ENCODE measurements at places on chromosomes 7 and 10.

DNA sequence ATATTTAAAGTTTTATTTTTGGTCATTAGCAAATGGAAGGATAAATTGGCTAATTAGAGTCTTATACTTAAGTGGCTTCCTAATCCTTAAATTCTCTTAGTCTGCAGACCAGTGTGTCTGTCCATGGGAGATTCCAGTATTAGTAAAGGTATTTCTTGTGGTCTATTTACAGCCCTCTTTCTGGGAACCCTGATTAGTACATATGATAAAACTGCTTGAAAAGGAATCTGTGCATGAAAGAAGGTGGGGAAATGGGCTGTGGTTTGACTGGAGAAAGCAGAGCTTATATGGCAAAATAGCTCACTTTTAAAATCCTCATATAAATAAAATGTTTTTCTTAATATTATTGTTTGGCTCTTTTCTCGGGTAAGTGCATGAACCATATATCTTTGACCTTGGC lies 124.5 kb upstream of the RHOBTB1 start:
- DNase-seq, result no peak

GRCh38 chr7:1236132-1236661 lies 3.5 kb downstream of the UNCX start:
- DNase-seq, result no peak

GRCh38 chr7:43905956-43906330 lies 453 bp downstream of the URGCP start:
- DNase-seq, result peak; percentile 72

GRCh38 chr10:126384269-126384873 lies 3.9 kb downstream of the ADAM12 start:
- no peak for DNase-seq

GRCh38 chr7:787332-788240 lies 44.7 kb upstream of the SUN1 start:
- no peak for DNase-seq

GRCh38 chr10:45383682-45384330 lies 9.8 kb downstream of the ALOX5 start:
- no peak for DNase-seq

DNA sequence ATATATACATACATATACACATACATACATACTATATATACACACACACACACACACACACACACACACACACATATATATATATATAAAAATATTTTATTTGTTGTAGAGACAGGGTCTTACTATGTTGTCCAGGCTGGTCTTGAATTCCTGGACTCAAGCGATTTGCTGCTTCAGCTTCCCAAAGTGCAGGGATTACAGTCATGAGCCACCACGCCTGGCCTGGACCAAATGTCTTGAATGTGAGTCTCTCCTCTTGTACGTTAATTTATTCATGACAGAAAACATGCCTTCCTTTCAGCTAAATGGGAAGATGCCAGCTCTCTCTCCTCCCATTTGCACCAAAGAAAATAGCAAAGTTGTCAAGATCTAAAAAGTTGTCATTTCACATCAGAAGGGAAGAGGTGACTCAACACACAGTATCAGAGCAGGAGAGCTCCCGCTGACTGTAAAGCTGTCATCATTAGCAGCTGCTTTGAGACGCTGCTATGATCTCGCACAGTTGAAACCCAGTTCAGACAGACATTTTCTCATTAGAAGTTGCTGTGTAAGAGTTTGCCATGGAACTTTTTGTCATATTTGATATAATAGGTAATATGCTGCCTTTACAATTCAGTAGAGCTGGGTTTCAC lies 224.3 kb downstream of the SFMBT2 start:
- no peak for DNase-seq

- DNase-seq, result no peak
Measured at GRCh38 chr7:33792041-33792440, 113.3 kb upstream of the BMPER start.

- DNase-seq, result no peak
Measured at GRCh38 chr7:909358-910329, 33.3 kb downstream of the GET4 start.

DNA sequence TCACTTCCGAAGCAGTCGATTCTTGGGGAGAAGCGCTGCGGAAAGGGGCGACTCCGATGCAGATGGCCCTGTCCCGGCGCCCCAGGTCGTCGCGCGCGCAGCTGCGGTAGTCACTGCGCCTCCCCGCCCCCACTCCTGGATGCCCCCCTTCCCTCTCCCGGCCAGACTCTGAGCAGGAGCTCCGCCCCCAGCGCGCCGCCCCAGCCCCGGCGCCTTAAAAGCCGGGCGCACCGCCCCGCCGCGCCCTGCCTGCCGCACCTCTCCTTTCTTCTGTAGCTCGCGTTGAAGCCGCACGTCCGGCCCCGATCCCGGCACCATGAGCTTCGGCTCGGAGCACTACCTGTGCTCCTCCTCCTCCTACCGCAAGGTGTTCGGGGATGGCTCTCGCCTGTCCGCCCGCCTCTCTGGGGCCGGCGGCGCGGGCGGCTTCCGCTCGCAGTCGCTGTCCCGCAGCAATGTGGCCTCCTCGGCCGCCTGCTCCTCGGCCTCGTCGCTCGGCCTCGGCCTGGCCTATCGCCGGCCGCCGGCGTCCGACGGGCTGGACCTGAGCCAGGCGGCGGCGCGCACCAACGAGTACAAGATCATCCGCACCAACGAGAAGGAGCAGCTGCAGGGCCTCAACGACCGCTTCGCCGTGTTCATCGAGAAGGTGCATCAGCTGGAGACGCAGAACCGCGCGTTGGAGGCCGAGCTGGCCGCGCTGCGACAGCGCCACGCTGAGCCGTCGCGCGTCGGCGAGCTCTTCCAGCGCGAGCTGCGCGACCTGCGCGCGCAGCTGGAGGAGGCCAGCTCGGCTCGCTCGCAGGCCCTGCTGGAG lies at the start of gene INA:
Gene INA (plus strand): TSS at position 243 of the 817 bp plus-strand sequence. CDS start 74 bp downstream, at position 317.
- DNase-seq, result no peak

GRCh38 chr7:118372530-118372929 lies 148.0 kb downstream of the ANKRD7 start:
- DNase-seq, result no peak

DNA sequence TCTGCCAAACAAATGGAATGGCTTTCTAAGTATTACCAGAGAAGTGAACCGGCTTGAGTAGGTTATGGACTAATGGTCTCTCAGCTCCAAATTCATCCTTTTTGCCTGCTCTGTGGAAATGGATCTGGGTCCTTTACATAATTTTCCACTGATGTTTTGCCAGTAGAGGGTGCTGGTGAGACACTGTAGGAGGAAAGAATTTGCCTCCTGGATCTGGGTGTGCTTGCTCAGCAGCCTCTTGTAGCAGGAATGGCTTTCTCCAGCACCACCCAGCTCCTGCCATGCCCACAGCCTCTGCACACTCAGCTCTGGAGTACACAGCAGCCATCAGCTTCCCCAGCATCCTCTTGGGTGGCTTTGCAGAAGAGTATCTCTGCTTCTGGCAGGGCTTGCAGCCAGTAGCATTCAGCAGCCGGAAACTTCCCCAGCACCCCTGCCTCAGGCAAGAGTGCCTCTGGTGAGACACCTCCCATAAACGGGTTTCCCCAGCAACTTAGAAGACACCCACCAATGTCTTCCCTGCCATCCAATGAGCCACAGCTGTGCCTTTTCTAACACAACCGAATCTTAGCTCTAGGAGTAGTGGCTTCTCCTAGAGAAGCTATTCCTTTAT lies 235.0 kb upstream of the PLPP4 start:
- DNase-seq, result peak; percentile 75

DNA sequence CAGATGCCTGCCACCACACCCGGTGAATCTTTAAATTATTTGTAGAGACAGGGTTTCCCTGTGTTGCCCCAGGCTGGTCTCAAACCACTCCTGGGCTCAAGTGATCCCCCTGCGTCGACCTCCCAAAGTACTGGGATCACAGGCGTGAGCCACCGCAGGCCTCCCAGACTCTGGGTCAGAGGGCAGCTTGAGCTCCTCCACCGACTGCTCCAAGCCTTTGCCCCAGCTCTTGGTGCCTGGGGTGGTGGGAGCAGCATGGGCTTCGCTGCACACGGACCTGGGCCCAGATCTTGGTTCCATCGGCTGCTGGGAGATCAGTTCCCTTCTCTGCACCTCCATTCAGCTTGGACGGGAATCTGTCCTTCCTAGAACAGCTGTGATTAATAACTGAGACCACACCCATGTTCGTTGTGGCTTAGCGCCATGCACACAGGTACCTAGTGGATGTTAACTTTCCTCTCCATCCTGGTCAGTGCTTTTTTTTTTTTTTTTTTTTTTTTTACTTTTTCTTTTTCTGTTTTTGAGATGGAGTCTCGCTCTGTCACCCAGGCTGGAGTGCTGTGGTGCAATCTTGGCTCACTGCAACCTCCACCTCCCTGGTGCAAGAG lies 125.3 kb downstream of the CUX1 start:
- no peak for DNase-seq

DNA sequence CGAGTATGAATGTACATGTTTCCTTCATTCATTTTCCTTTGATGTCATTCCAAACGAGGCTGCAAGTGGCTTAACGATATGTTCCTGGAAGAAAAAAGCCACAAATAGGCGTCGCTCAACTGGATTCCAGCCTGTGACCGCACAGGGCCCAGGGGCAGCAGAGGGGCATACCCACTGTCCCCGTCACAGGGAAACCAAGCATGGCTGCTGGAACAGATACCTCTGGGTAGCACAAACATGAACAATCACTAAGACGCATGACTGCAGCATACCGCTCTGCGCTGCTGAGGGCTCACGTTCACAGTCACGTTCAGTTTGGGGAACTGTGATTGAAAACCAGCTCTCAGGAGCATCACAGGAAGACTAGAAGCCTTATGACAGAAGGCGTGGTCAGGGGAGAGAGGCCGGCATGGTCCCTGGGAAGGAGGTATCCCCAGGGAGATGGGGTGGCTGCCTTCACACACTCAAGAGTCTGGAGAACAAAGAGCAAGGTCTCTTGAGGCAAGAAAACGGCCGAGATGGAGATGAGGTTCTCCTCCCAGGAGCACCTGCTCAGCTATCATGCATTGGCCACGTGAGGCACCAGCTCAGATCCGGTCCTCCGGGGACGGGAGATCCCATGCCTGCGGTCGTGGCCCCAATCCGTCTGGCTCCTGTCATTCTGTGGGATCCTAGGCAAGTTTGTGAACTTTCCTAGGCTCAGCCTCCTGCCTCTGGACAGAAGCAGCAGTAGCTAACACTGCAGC lies 213.6 kb downstream of the DIP2C start:
- no peak for DNase-seq

GRCh38 chr7:22989643-22990587 lies 24.0 kb downstream of the HYCC1 start:
- no peak for DNase-seq

DNA sequence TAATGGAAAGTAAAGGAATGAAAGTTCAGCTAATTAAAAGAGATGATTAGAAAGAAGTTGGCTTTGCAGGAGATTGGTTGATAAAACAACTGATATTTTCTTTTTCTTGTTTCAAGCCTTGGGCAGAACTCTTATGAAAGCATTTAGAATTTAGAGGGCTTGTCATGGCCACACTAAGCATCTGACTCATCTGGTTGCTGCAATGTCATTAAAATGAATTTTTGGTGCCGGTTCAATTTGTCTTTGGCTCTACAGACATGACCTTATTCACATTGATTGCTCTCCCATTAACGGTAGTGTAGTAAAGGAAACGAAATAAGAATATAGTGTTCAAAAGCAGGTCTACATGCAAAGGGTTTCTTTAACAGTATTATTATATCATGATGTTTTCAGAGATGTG lies 1012.4 kb upstream of the C7orf33 start:
- no peak for DNase-seq

- DNase-seq, result no peak
Measured at GRCh38 chr10:114256008-114256765, 17.1 kb downstream of the VWA2 start.

DNA sequence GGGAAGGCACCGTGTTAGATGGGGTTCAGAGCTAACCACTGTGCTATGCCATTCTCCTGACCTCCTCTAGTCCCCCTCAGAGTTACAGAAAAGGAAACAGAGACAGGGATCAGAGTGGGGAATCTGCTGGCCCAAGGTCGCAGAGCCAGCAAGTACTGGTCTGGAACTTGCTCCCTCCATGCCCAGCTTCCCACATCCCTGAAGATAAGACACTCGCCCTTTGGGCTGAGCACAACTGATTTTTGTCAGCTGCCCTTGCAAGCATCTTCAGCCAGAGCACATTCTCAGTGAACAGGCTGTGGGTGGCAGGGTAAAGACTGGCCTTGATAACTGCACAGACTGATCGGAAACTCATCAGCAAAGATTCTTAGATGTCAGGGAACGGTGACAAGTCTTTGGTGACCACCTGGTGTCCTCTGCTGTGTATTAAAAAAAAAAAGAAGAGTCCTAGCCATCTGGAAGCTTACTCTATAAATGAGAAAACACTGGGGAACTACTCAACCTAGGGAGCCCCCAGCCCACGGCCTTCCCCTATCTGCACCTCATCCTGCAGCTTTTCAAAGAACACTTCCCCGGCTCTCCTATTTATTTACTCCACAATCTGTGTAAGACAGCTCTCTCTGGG lies 1.3 kb upstream of the SORBS1 start:
- DNase-seq, result no peak

GRCh38 chr10:75598998-75599397 lies 167.6 kb downstream of the LRMDA start:
- no peak for DNase-seq

DNA sequence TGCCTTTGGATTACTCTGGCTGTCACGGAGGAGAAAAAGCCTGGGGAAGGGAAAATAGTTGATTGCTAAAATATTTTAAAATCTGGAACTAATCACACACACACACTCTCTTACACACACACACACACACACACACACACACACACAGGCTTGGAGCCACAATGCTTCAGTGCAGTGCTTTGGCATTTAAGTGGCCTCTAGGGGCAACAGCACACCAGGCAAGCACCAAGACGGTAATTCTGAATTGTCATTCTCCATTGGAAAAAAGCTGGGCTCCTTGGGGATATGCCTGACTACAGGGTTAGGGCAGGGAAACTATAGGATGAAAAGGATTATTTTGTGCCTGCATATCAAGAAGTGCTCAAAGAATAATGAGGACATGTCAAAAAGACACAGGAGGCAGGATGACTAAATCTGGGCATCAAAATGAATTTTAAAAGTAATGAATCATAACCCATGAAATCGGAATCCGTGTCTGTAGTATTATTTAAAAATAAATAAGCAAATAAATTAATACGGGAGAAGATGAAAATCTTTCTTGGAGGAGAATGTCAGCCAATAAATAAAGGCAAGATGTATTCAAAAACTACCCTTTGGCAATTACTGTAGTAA lies 30.4 kb upstream of the DDC start:
- peak; percentile 38 for DNase-seq

DNA sequence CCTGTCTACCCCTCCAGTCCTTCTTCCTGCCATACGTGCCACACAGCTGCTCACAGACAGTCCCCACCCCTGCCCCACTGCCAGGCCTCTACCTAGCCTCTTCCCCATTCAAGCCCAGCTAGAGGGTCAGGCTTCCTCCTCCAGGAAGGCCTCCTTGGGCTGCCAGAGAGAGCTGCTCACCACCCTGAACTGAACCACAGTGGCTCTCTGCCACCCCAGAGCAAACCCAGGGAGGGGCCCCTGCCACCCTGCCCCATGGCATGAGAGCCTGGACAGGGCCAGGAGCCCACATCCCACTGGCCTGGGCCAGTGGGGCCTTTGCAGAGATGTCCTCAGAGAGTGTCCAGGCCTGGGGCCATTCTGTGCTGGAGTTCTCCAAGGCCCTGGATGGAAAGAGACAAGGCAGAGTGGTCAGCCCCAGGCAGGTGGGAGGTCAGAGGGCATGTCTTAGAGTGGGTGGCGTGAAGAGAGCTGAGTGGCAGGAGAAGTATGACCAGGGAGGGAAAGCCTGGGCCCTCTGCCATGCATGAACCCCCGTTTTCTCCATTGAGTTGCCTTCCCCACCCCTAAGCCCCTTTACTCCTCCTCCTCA lies 40.4 kb downstream of the TMEM270 start:
- no peak for DNase-seq

Data from NCI-H526 (cell line).